ENCODE measurements at places on chromosomes 16 and 17.

GRCh38 chr17:10579270-10579669 is 29.8 kb upstream of the MYH2 start:
- DNase-seq, result no peak

DNA sequence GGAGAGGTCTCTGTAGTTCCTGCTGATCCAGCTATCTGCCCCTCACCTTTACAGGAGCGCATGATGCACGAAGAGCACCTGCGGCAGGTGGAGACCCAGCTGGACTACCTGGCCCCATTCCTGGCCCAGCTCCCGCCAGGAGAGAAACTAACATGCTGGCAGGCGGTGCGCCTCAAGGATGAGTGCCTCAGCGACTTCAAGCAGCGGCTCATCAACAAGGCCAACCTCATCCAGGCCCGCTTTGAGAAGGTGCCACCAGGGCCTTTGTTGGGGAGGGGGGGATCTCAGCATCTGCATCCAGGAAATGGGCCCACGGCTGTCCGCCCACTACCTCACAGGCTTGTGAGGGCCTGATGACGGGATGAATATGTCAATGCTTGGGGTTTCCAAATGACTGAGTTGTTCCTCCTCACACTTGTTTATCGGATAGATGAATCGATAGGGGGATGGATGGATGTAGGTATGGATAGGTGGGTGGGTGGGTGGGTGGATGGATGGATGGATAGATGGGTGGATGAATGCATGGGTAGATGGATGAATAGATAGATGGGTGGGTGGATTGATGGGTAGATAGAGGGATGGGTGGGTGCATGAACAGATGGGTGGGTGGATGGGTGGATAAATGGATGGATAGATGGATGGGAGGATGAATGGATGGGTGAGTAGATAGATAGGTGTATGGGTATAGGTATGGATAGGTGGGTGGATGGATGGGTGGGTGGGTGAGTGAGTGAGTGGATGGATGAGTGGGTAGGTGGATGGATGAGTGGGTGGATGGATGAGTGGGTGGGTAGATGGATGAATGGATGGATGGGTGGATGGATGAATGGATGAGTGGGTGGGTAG is 7.0 kb upstream of the KATNB1 start:
- no peak for DNase-seq

- no peak for DNase-seq
Observed at GRCh38 chr17:22703786-22704441, 1011.6 kb downstream of the KCNJ18 start.

GRCh38 chr16:73996624-73997339 is 299.8 kb upstream of the PSMD7 start:
- DNase-seq, result peak; percentile 59

GRCh38 chr17:74712301-74712700 is 422 bp downstream of the CD300LF start:
- no peak for DNase-seq

- DNase-seq, result no peak
Observed at GRCh38 chr16:70676675-70677498, 9.0 kb downstream of the MTSS2 start.

- DNase-seq, result no peak
Observed at GRCh38 chr17:83062011-83062817, 17.2 kb upstream of the METRNL start.

DNA sequence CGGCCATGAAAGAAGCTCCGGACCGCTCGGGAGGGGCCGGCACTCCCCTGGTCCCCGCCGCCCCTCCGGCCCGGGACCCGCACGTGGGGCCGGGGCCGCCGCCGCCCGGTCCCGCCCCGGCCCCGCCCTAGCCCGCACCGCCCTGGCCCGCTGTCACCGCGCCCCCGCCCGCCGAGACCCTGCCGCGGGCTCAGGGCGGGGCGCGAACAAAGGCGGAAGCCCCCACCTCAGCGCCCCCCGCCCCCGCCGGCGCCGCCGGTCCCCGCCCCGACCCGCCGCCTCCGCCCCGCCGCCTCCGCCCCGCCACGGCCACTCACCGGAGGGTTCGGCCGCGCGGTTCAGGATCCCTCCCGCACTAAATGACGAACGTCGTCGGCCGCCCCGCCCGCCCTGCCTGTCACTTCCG is at the start of gene ARHGDIA:
Gene ARHGDIA, minus strand, starts transcription at position 357 of the 406 bp plus-strand sequence. CDS start 1,407 bp downstream, outside the sequence.
- no peak for DNase-seq

GRCh38 chr17:2171702-2172076 is 116.8 kb downstream of the HIC1 start:
- peak; percentile 61 for DNase-seq

DNA sequence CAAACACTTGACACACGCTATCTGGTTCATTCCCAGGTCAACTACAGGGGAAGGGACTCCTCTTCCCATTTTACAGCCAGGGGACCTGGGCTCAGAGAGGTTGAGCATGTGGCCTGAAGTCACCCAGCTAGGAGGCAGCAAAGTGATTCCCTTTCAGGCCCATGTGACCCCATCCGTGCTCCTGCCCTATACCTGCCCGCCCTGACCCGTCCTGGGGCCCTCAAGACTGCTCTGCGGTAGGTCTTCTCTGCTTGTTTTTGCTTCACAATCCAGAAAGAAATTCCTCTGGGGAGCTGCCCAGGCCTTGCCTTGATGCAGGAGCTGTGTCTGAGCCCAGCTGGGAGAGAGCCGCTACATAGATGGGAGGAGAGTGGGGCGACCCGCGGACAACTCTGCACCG is 161.4 kb downstream of the SDK2 start:
- no peak for DNase-seq

DNA sequence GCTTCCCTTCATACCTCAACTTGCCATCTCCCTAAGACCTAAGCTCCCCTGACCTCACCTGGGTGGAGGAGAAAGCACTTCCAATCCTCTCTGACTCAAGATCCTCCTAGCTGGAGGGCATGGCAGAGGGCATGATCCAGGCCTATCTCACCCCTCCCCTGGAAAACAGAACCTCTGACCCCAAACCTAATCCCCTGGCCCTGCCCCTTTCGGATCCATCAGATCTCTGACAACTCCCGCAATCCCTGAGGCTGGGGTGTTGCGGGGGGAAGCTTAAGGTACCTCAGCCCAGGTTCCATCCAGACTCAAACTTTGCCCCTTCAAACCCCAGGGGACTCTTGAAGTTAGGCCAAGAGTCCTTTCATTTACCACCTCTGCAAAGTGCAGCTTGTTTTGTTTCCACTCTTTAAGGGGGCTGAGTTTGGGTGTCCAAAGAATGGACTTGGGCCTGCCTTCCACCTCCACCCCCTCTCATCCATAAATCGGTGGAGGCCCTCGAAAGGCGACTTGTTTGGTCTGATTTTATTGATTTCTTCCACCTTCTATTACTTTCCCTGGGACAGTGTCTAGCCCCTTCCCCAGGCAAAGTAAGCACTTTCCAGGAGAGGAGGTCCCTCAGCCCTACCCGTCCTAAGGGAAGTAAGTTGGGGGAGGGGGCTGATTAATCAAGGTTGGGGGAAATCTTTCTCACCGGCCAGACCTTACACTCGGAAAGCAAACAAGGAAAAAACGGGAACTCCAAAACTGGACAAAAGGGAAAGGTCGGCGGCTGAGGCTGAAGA is 2.6 kb downstream of the EPOP start:
- DNase-seq, result no peak

GRCh38 chr16:630249-630814 is 453 bp upstream of the WFIKKN1 start:
- DNase-seq, result no peak

- no peak for DNase-seq
Observed at GRCh38 chr16:17343728-17344127, 127.0 kb downstream of the XYLT1 start.

- DNase-seq, result no peak
Observed at GRCh38 chr17:77025781-77026180, 115.0 kb upstream of the SEC14L1 start.

DNA sequence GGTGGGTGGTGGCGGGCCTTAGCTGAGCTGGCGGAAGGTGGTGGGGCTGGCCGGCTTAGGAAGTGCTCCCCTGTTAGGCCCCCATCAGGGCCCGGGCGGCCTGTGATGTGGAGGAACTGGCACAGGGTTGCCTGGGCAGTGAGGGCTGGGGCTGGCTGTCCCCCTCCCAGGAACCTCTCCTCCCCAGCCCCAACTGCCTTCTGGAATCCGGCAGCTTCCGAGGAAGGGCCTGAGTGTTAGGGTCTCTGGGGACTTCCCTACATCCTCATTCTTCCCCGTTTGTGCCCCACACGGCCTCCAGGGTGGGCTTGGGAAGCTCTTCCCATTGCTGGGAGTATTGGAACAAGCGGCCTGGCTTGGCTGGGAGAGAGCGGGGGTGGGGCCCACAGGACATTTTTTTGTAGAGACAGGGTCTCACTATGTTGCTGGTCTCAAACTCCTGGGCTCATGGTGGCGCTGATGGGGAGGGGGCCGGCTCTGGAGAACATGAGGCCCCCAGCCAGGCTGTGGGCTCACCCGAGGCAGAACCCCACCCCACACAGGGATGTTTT is 89.9 kb upstream of the CIBAR2 start:
- DNase-seq, result peak; percentile 25

- peak; percentile 86 for DNase-seq
Observed at GRCh38 chr17:35804658-35805192, 4.6 kb upstream of the TAF15 start.

- no peak for DNase-seq
Observed at GRCh38 chr16:18834864-18835263, 33.5 kb upstream of the ARL6IP1 start.

- peak; percentile 49 for DNase-seq
Observed at GRCh38 chr17:82734987-82735866, at the start of gene FN3K. Gene FN3K, plus strand, starts transcription at chr17:82735615. Its CDS starts 22 bp downstream, at chr17:82735637.

- no peak for DNase-seq
Observed at GRCh38 chr16:88117476-88117868, 166.2 kb downstream of the BANP start.

DNA sequence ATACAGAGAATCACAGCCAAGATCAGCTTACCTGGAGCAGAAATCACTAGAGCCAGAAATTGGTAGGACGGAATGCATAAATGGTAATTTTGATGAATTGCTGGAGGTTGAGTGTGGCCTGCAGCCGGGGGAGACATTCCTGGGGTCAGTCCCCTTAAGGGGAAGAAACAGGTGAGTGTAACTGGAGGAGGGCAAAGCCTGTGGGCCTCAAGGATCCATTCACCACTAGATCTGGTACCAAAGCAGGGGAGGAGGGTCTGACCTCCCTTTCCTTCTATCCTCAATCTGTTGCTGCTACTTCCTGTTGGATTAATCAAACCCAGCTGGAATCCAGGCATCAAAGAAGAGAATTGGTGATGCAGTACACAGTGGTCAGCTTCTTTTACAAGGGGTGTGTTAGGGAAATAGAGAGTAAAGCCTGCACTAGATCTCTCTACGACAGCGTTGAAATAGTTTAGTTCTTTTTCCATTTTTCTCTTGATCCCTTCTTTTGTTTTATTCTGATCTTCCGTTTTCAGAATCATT is 8.6 kb upstream of the ABCA9 start:
- no peak for DNase-seq

DNA sequence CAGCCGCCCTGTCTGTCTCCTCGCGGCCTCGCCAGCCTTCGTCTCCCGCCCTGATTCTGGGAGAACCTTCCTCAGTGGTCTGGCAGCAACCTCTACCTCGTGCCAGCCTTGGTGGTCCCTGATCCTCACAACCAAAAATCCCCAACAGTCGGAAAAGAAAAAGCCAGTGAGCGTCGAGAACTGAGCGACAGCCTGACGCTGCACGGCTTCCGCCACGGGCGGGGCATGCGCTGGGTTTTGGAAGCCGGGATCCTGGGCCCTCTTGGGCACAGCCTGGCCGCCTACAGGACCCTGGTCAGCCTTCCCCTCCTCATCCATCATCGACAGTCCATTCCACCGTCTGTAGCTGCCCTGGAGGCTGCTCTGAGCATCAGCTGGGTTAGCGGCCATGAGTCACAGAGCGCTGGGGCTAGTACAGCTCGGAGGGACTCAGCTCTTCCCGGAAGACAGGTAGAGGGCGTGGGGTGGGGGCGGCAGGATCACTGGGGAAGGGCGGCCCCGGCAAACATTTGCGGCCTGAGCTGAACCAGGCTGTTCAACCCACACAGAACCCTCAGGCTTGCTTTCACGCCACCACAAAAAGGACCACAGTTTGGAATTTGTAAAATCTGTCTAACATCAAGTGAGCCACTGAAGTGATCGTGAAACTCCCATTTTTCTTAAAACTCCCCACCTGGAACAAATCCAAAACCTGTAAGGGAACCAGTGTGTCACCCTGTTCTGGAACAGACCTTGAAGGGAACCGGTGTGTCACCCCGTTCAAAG is 55.4 kb upstream of the DOC2B start:
- DNase-seq, result no peak

Data from fibroblast of skin of right biceps (primary cell).